ENCODE measurements at places on chromosomes 1 and 21.

- DNase-seq = no peak
These were observed 51.1 kb upstream of the NEK2 start for GRCh38 chr1:211726467-211726995.

DNA sequence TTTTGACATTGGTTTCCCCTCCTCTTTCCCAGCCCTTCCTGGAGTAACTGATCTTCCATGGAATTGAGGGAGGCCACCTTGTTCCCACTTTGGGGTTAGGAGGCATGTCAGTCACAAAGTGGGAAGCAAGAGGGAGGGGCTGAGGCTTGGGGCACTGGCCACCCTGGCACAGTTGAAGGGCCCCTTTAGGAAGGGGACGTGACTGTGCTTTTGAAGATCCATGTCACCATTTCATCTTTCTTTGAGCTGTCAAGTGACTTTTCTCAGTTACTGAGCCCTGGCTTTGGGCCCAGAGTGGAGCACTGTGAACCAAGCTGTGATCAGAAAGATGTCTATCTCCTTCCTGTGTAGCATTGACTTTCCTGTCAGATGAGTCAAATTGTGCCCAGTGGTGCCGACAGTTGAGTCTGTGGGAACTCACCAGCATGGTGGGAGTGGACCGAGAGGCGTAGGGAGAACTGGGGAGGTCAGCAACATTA, 38.5 kb upstream of the TDRD10 start:
- peak; percentile 53 for DNase-seq

DNA sequence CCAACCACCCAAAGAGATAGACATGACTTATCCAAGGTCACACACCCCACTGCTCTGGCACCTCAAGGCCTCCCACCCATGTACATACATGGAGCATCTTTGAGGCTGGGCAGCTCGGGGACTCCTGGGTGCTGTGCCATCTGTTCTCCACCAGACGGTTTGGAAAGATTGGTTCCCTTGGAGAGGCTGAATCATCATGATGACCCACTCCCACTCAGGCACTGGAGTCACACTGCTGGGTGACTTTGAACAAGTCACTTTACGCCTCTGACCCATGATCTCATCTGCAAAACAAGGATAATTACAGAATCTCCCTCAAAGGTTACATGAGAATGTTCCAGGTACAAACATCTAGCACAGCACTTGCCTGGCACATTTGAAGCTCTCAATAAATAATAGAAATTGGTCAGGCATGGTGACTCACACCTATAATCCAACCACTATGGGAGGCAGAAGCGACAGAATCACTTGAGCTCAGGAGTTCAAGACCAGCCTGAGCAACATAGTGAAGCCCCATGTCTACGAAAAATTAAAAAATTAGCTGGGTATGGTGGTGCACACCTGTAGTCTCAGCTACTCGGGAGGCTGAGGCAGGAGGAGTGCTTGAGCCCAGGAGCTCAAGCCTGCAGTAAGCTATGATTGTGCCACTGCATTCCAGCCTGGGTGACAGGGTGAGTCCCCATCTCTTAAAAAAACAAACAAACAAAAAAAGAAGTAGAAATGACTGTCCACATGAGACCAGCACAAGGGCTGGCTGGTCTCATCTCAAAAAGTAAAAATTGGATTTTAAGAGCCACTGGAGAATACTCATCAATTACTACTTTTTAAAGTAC, 74.9 kb downstream of the RRAGC start:
- no peak for DNase-seq

DNA sequence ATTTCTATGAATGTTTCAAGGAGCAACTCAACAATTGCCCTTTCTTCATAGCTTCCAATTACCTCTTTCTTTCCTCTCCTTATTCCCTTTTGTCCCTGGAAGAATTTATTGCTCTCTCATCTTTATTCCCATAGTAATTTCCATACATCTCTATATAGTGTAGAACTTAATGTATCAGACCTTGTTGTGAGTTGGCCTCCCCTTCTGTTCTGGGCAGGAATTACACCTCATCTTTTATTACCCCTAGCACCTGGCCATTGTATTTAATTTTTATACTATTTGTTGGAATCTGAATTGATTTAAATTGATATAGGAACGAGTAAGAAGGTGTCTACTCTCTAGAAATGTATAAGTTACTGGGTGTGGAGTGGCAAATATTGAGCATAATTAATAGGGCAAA, 114.5 kb downstream of the CACHD1 start:
- DNase-seq = no peak

DNA sequence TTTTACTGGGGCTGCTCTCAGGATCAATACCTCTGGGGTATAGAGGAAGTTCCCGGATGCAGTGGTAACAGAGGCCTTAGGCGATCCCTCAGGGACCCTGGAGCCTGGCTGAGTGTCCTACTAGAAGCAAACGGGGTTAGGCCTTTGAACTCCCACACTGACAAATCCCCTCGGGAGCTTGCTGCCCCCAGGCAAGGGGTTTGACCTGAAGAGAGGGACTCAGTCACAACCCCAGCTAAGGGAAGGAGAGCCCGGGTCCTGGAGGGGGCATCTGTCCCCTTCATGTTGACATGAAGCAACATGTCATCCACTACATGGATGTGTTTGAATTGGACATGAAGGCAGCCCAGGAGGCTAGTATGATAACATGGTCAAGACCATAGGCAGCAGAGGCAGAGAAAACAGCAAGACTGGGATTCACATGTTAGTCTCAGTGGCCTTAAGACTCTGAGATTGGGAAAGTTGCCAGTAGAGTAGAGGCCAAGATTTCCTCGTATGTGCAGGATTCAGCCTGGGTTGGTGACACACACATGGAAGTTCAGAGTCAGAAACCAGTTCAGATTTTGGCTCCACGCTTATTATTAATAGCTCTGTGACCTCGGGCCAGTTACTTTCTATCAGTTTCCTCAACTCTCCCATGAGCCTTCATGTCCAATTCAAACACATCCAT, 101.5 kb downstream of the KCNN3 start:
- DNase-seq = no peak

DNA sequence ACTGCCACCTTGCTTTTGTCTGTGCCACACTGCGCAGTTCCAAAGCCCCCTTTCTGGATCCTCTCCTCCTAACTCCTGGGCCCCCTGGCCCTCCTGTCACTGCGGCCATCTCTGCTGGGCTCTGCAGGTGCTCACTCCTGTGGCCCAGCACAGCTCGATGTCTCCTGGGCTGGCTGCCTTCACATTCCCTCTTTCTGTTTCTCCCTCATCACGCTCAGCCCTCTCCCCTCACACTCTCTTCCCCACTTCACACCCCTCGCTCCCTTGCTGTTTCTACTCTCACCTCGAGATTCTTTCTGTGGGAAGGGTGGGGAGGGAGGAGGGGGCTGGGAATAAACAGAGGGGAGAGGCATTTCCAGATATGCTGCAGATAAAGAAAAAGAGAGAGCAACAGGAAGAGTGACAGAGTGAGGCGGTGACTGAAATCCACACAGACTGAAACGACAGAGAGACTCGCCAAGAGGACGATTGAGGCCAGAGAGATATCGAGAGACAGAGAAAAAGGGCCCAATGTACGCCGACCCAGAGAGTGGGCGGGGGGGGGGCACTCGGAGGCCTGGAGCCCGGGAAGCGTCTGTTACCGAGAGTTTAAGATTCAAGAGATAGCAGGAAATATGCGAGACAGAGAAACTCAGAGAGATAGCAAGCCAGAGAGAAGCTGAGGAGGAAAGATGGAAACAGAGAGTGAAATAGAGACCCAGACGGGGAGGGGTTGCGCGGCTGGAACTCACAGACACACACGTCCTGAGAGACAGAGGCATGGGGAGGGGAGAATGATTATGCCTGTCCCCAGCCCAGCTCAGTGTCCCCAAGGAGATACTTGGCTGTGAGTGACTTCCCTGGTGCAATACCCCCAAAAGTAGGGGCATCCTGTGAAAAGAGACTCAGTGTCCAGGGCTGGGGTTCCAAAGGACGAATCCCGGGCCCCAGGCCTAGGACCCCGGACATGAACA, 666 bp downstream of the CSF3R start:
- no peak for DNase-seq

DNA sequence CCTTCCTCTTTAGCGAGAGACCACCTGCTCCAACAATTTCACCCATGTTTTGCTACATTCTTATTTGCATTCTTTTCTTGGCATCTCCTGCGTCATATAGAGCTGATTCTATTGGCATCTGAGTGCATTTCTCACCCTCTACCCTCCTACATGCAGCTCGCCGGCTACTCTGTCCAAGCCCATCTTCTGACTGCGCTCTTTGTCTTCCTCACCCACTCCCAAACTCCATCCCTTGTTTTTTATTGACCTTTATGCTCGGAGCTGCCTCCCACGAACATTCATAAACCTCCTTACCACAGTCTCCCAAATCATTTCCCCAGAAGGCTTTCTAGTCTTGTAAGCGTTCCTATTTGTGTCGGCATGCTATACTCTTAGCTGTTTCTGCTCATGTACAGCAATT, 33.6 kb upstream of the FMN2 start:
- no peak for DNase-seq

DNA sequence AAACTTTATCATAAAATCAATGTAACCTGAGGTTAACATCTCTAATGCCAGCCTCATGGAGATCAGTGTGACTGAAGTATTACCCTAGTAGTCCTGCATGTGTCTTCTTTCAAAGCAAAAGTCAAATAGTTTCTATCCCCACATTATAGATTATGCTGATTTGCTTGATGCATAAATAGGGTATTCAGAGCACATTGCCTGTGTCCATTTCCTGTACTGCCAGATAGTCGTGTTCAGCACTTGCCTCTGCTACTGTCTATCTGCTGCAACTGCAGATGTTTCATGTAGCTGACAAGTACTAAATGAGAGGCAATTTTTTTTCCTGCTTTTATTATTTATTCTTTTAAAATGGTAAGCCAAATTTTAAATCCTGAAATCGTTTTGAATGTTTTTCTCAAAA, 348.7 kb downstream of the CHRM3 start:
- DNase-seq = no peak

DNA sequence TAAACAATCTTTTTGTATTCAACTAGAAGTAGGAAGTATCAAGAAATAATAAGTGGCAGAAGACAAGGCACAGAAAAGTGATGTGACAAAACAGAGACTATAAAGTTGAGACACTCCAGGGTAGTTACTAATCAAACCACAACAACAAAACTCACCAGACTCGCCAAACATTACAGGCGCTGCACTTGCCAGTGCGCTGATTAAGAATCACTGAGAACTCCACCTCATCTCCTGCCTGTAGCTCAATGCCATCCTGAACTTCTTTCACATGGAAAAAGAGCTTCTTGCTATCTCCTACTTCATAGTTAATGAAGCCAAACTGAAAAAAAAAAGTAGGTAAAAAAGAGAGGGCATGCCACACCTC, 2.8 kb upstream of the NRAS start:
- DNase-seq = no peak

- no peak for DNase-seq
These were observed 26.0 kb downstream of the RPS6KA1 start for GRCh38 chr1:26555550-26555981.

- DNase-seq = no peak
These were observed 37.7 kb downstream of the PIK3C2B start for GRCh38 chr1:204456826-204457442.

GRCh38 chr1:234258071-234258470, 115.2 kb upstream of the COA6 start:
- DNase-seq = no peak

DNA sequence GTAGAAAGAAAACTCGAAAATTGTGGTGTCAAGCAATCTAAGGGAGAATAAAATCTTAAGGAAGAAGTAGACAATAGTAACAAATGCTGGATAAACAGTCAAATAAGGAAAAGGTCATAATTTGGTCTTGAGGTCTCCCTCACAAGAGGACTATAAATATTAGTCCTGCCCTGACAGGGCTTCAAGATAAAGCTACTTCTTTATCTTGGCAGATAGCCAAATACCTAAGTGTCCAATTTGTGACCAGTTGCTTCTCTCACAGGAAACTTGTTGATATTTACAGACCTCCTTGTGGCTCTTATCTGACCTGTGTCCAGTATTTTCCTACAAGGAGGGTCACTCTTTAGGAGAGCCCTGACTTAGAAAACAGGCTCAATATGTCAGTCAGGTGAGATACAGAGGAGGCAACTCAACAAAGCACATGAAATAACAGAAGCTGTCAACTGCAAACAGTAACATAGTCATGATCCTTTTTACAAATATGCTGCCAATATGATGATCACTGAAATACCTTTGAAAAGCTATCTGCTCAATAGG, 88.8 kb downstream of the TNNI3K start:
- DNase-seq = no peak

GRCh38 chr1:57530206-57530910, 106.5 kb upstream of the DAB1 start:
- no peak for DNase-seq

- DNase-seq = no peak
These were observed 94.0 kb downstream of the CLIC6 start for GRCh38 chr21:34762786-34763185.

DNA sequence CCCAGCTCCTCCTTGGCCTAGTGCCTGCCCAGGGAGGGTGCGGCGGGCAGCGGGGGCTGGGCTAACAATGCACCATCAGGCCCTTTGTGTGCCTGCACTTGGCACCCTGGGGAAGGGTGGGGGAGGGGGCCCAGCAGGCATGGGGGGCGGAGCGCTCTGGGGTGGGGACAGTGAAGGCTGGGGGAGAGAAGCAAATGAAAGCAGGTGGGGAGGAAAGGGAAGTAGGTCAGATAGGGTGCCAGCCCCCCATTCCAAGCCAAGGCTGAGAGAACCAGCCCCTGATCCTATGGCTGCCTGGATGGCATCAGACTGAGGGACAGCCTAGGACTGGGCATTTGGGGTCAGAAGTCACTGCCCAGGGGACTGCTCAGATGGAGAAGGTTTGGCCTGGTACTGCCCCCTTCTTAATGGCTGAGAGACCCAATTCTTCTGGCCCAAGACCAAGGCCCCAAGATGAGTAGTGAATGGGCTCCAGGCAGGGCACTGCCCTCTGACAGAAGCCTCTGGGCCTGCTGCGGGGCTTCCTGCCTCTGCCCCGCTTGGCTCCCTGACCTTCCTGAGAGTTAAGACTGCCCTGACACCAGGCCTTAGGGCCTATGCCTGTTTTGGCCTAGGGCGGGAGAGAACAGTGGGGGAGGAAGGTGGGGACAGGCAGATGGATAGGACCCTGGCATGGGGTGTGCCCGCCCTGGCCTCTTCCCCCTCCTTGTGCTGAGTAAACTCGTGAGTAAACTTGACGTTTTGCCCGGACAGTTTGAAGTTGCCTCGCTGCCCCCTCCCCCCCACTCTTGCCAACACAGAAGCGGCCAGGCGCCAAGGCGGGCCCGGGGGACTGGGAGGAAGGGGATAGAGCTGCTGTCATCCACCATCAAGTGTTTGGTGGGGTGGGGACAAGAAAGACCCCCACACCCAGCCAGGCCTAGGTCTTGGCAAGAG, 2.7 kb downstream of the ZBTB7B start:
- no peak for DNase-seq

Measured in effector CD4-positive, alpha-beta T cell (primary cell).